Stimulated activated CD4-positive, alpha-beta T cell treated with anti-CD3 and anti-CD28 coated beads, Interleukin-15, amount 100 ng/mL, for 48 hours (primary cell): ENCODE measurements at places on chromosomes 2 and 18.

- DNase-seq: no peak
These were observed 37.6 kb downstream of the PROC start for GRCh38 chr2:127455566-127456493.

- no peak for DNase-seq
These were observed 80.9 kb downstream of the CERS6 start for GRCh38 chr2:168536925-168537466.

DNA sequence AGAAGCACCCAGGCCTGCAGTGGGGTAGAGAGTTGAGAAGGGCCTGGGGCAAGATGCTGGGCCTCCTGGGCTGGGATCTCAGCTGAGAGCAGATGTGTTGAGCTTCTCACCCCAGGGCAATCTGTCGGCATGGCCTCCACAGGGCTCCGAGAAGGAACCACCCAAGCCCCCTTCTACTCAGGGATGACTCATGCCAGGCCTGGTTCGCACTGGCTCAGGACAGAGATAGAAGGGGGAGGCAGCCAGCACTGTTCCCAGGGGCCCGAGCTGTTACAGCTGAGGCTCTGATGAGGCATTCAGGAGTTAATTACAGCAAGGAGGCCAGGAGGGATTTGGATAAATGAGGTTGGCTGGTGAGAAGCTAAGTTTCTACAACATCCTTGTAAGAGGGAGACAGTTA is 62.5 kb downstream of the CENPO start:
- DNase-seq: no peak

GRCh38 chr2:42843131-42843530 is 50.7 kb upstream of the HAAO start:
- DNase-seq: no peak

DNA sequence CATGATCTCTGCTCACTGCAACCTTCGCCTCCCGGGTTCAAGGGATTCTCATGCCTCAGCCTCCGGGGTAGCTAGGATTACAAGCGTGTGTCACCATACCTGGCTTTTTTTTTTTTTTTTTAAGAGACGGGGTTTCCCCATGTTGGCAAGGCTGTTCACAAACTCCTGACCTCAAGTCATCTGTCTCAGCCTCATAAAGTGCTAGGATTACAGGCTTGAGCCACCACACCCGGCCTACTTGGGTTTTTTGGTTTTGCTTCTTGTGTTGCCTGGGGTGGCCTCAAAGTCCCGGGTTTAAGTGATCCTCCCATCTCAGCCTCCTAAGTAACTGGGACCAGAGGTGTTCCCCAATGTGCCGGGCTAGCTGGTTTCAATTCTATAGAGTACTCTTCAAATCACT is 64.6 kb downstream of the NAPG start:
- DNase-seq: no peak

DNA sequence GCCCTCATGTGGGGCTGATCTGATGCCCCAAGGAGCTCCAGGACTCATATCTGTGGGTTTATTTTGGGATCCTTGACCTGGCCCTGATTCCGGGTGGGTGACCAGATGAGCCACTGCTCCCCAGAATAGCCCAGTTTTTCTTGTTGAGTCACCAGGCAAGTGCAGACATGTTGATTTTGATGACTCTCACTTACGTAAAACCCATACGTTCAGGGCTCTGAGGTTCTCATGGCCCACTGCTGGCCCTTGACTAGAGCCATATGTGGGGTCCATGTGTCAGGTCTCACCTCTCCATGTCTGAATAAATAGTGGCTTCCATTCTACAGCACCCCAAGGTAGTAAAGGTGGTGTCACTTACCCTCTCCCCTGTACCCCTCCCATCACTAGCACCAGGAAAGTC is 41.9 kb downstream of the CDC42EP3 start:
- DNase-seq: no peak

DNA sequence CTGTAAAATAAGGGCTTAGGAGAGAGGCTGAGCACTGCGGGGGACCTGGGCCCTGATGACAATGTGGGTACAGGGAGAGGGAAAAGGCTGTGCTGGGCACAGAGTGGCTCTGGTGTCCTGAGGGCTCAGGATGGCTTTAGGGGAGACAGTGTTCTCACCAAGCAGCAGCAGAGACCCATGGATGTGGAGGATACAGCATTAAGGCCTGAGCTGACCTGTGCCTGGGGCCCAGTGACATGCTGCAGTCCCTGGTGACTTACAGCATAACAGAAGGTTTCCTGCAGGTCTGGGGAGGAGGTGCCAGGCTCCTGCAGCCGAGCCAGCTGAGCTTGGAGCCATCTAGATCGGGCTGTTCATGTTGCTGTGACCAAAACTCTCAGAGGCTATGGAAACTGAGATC is 191.3 kb upstream of the SMAD2 start:
- no peak for DNase-seq

DNA sequence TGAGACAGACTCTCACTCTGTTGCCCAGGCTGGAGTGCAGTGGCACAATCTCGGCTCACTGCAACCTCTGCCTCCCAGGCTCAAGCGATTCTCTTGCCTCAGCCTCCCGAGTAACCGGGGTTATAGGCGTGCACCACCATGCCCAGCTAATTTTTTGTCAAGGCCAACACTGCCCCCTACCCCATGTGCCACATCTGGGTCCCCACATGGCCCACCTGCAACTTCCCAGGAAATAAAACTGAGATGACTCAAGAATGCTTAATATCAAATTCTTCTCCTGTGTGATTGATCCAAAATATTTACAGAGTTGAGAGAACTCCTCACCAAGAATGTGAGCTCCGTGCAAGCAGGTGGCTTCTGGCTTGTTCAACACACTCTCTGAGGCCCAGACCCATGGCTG is 9.1 kb downstream of the AP1S3 start:
- DNase-seq: no peak

DNA sequence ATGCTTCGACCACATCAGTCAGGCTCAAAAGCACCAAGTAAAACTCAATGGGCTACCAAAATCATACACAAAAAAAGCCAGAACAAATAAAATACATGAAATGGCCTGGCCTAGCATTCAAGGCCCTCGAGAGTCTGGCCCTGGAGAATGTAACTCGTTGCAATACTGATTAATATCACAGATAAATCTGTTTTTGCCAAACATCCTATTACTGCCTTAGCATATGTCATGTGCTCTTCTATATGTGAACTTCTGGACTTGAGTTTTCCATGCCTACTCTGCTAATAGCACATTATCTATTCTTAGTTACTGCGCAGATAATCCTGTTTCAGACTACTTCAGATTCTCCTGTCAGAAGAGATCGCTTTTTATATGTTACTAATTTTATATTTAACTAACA is 250.7 kb upstream of the SMAD7 start:
- no peak for DNase-seq

- no peak for DNase-seq
These were observed 46.9 kb upstream of the GREB1L start for GRCh38 chr18:21194871-21195771.

DNA sequence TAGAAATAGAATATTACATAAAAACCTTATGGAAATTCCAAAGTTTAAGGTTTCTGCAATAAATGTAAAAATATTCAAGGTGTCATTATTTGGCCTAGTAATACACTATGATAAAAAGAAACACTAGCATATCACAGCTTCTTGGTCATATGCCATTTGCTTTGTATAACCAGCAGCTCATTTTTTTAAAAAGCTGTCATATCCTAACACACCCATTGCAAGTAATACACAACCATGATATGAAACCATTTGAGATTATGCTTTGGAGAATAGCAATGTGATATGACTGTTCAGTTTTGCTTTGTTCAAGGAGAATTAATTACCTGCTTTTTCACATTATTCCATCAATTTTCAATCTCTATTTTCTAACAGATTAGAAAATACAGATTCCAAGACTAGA is 149.0 kb downstream of the IKZF2 start:
- DNase-seq: no peak

DNA sequence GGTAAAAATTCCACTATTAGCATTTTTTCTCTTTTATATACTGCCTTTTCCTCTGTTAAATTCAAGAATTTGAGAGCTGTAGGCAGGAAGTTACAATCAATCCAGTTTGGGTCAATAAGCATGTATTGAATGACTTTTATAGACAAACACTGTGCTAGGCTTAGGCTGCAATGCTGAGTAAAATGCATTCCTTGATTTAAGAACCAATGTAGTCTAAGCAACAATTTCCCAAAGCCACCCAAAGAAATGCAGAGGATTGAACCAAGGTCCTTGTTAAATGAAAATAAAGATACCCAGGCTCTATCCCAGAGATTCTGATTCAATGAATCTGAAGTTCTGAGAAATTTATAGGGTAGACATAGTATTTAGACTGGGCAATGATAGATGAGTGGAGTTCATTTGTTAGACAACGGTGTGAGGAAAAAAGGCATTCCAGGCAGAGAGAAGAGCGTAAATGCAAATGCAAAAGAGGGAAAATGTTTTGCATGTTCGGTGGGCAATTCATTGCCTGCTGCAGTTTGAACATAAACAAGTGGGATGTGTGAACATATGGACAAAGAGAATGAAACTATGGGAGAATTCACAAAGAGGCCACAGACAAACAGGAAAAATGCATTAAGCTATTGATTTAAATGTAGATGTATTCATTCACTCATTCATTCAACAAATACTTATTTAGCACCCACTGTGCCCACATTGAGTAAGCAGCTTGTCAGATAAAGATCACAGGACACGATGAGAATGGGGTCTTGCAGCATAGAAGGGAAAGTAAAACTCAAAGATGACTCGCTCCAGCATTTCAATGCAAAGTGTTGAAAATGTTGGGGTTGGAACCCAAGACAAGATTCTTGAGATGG is 107.1 kb downstream of the EVA1A start:
- DNase-seq: no peak

DNA sequence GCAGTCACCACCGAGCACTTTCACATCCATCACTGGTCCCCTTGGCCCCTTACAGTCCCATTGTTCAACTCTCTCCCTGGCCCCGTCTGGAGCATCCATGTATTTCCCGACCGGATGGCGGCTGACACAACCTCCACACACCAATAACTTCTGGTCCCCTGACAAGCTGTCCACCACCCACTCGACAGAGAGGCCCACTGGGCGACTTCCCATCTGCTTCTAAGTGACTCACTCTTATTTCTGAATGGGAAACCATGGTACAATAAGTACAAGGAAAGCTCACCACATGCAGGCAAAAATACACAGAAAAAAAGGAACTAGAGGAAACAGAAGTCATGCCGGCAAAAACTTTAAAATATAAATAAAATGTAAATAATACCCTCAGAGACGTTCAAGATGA is 82.9 kb upstream of the RAB12 start:
- no peak for DNase-seq

DNA sequence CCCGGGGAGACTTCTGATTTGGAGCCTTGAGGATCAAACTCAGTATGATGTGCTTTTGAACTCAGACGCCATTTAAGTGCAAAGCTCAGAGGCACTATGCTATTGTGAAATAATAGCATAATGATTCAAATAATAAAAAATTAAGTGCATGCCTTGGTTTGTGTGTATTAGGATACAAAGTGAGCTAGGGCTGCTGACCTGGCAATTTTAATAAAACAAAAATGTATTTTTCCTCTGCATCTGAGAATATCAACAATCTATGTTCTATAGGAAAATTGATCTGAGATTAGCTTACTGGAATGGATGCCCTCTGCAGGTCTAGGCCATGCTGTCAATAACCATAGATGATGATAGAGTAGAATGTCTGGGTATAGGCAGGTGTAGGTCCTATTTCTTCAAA is 278.8 kb downstream of the DCDC2C start:
- DNase-seq: no peak

DNA sequence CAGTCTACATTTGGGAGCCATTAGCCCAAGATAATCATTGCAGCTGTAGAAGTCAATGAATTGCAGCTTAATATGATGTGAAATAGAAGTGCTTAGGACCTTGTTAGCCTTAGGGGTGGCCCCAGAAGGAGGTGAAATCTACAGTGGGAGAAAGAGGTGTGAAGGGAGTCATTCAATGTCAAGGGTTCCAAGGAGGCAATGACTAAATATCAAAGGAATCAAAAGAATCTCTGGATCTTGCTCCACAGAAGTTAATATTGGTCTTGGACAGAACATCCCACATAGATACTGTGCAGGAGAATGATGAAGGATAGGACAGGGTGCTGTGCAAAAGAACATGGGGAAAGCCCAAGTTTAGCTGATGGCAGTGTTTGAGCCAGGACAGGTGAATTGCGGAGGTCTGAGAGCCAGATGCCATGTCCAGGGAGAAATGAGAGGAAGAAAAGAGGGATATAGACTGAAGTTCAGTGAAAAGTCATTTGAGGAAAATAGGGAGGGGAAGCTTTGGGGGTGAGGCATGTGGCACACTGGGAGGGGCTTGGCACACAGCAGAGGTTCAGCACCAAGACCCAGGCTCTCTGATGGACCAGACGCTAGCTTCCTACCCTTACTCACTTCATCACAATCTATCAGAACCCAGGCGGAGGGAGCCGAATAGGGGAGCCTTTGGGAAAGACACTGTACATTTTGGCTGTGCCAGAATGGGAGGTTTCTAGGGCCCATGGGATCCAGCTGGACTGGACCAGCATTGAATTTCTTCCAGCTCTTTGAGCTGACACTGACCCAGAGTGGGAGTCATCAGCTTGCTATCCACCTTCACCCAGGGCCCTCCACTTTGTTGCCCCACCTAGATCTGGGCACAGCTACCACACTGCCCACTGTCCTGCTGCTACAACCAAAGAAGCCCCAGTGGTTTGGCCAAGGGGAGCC is 2.2 kb downstream of the IL1F10 start:
- DNase-seq: no peak

DNA sequence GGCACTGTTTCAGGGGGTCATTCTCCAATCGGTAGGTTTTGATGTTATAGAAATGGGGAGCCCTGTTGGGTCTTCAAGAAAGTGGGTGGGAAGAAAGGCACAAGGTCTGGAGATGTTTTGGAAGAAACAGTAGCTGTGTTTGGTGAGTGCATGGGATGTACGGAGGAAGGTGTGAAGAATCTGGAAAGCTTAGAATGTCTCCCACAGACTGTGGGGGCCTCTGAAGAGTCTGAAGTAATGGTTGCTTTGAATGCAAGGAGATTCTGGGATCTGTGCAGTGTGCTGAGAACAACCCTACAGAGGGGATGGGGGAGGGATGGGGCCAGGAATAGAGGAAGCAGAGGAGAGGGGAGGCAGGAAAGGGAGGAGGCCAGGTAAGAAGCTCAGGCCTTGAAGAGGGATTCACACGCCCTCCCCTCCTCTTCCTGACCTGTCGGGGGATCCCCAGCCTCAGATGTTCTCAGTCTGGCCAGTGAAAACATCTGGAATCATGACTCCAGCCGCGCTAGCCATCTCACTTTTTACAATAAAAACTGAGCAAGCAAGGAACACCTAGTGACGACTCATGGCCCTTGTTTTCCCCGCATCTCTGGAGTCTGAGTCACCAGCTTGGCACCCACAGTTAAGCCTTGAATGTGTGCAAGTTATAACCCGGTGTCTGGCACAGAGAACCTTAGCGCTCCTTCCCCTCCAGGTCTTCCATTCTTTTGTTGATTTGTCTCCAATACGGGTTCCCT is 74.2 kb downstream of the SH3BP4 start:
- no peak for DNase-seq
